ENCODE measurements at places on chromosomes 1 and 21.
A peak's percentile ranks its signal among the peaks of the same experiment; 100 is the strongest.

DNA sequence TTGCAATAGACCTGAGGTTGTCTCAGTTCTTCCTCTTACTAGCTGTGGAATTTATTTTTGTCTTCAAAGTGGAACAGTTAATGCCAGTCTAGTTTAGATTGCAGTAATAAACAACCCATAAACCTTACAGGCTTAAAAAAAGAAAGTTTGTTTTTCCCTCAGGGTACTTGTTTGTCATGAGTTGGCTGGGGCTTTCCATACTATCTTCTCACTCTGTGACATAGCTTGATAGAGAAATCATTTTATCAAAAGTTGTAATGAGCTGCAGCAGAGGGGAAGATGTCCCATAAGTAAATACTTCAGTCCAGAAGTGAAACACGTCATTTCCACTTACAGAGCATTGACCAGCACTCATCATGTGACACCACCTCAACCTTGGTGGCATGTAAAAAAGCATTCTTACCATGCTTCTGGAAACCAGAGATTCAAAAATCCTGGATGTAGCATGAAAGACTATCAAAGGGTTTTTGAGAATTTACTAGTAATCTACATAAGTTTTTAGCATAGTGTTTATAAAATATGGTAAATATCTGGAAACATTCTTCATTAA is 62.8 kb upstream of the COL11A1 start:
- no peak for DNase-seq

- peak; percentile 54 for DNase-seq
Observed at GRCh38 chr1:6260961-6261614, at the start of gene GPR153. GPR153 (minus strand) TSS chr1:6261098; CDS start chr1:6254905, 6,193 bp downstream.

GRCh38 chr21:39173716-39174680 is 9.3 kb downstream of the PSMG1 start:
- no peak for DNase-seq

DNA sequence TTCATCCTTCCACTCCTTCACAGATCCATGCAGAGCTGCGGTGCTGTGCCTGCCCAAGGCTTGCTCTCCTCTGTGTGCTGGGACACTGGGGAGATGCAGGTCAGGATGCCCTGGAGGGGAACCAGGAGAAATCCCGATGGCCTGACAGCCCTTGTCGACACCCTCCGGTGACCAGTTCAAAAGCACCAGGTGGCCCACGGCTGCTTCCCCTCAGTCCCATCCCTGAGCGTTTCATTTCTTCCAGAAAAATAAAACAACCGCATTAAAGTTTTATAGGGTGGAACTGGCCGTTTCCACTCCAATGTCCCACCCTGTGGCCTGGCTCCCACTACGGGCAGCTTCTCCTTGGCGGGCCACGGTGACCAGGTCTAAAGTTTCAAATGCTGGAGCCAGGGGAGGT is 48.3 kb downstream of the SLC66A1 start:
- DNase-seq = no peak

- DNase-seq = no peak
Observed at GRCh38 chr1:206502812-206503211, 4.5 kb upstream of the RASSF5 start.

DNA sequence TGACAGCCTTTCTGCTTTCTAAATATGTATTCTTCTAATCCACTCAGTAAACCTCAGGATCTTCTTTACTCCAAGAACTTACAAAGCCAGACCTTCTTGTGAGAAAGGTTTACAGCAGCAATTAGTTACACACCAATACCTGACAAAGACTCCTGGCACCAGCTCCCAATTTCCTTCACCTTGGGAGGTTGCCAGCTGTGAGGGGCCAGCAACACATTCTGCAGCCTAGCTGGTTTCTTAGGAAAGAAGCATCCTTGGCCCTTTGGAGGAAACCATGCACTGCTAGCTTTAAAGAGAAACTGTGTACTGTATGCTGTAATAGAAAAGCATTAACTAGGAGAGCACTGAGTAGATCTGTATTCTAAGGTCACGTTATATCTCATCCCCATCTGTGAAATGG is 10.8 kb downstream of the FYB2 start:
- no peak for DNase-seq

- no peak for DNase-seq
Observed at GRCh38 chr1:240464099-240464498, 147.9 kb downstream of the GREM2 start.

- DNase-seq = no peak
Observed at GRCh38 chr1:154726896-154727753, 119.1 kb upstream of the ADAR start.

- no peak for DNase-seq
Observed at GRCh38 chr1:34759503-34760357, at the start of gene GJB4. GJB4 (plus strand) TSS chr1:34759740; CDS start chr1:34761255, 1,515 bp downstream.

DNA sequence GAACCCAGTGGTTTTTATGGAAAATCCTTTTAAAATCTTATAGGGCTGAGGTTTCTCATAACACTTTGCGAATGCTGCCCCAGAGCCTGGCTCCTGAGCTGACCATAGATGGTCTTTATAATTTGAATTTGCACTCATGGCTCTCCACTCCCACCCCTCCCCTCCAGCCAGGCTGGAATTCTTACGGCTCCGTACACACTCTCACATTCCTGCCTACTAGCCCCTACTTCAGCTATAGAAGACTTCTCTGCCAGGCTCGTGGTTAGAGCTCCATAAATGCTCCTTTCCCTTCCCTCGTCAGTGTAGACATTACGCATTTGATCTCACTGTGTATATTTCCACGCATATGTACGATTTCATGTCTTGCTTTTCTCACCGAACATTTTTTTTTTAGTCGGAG is 5.4 kb upstream of the HSPG2 start:
- DNase-seq = no peak

GRCh38 chr1:149844101-149844500 is 55.3 kb upstream of the BOLA1 start:
- no peak for DNase-seq

- no peak for DNase-seq
Observed at GRCh38 chr21:45208627-45208951, 79.1 kb downstream of the POFUT2 start.

GRCh38 chr1:70195342-70195741 is 10.0 kb downstream of the LRRC40 start:
- DNase-seq = no peak

- DNase-seq = no peak
Observed at GRCh38 chr1:216888731-216889130, 165.5 kb upstream of the ESRRG start.

DNA sequence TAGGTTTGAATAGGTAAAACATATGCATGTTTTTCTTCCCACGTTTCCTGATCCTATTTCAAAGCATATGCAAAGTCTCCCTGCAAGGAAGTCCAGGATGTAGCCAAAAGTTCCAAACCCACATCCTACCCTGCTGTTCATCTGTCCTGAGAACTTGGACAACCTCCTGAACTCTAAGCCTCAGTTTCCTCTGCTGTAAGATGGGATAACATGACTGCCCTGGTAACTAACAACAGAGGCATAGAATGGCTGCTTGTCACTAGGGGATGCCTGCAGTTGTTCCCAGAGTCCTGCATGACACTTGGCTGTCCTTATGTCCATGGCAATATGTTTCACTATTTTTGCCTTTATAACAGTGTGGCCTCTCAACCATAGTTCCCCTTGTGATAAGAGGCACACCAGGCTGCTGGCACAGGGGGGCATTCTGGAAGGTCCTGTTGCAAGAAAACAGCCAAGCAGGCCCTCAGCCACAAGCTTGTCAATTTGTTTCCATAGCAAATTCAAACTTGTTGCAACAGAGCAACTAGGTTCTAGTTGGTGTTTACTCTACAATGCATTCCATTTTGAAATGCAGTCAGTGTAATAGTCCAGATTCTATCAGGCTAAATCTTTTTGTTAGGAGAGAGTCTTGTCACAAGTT is 1.5 kb upstream of the HDGF start:
- DNase-seq = no peak

DNA sequence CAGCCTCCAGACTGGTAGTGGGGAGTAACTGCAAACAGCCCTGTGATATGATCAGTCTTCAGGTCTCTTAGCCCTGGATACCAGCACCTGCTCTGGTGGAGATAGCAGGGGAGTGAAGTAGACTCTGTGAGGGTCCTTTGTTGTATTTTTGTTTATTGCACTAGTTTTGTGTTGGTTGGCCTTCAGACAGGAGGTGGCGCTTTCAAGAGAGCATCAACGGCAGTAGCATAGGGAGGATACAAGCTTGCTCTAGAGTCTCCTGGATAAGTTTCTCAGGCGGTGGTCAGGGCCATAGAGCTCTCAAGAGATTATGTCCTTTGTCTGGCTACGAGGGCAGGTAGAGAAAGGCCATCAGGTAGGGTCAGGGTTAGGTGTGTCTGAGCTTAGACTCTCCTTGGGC is 116.4 kb downstream of the USH2A start:
- no peak for DNase-seq

- no peak for DNase-seq
Observed at GRCh38 chr1:50417946-50418599, 5.2 kb downstream of the DMRTA2 start.

DNA sequence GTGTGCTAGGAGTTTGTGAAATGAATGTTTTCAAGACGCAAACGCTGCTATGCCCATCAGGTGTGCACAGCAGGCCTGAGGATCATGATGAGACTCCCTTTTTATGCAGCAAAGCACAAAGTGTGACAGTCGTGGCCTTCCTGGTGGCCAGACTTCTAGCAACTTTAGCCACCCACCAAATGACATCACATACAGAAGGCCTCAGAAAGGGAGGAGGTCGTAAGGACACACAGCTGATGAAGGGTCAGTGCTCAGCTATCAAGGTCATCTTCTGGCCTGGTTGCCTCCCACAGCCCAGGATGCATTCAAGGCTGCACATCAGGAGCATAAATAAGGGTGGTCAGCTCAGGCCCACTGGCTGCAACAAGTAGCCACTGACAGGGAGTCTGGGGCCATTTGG is 36.6 kb downstream of the BMP8A start:
- no peak for DNase-seq

- no peak for DNase-seq
Observed at GRCh38 chr21:28975397-28975796, 17.3 kb downstream of the LTN1 start.

DNA sequence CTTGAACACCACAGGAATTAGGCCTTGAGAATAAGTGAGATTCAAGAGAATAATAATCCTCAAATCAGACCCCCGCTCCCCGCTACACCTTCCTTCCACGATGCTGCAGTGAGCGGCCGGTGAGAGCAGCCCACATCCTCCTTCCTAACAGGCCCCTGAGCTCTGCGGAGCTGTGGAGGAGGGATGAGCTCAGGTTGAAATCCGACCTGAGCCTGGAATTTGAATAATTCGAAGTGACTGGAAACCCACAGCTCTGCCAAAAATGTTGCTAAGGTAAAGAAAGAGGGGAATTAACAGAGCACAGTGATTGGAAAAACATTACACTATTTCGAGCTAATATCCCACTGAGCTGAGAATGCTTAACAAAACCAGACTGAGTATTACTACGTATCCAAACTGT is 90.0 kb downstream of the URB2 start:
- no peak for DNase-seq

- no peak for DNase-seq
Observed at GRCh38 chr1:113903501-113904292, 902 bp downstream of the AP4B1 start.

DNA sequence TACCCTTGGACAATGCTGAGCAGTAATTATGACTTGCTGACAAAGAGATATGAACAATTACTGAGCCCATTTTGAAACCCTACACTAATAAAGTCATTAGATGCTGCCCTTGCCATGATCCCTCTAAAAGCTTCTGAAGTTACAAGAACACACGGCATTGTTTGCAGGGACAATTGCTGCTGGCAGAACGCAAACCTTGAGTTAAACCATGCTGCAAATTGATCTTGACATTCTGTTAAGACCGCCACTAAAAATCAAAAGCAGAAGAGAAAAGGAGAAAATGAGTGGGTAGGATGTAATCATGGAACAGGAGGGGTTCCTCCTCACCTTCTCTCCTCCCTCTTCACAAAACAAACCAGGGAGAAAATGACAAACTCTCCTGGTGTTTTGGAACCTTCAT is 136.2 kb upstream of the DMRTA2 start:
- DNase-seq = no peak

DNA sequence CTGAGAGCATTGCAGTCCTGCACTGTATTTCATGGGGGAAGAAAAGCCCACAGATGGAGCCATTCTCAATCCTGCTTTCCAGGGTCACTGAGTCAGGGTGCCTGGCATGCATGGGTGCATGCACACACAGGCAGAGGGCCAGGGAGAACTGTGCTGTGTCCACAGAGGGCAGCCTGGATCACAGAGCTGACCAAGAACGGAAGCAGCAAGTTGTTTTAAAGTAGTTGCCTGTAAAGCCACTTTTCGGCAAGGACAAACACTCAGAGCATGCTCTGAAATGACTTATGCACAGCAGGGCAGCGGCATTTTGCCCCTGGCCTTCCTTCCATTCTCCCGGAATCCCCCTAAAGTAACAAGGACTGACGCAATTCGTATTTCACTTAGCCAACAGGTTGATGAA is 3.6 kb downstream of the ERG start:
- no peak for DNase-seq

GRCh38 chr1:234579967-234580366 is 30.0 kb downstream of the IRF2BP2 start:
- DNase-seq = no peak

DNA sequence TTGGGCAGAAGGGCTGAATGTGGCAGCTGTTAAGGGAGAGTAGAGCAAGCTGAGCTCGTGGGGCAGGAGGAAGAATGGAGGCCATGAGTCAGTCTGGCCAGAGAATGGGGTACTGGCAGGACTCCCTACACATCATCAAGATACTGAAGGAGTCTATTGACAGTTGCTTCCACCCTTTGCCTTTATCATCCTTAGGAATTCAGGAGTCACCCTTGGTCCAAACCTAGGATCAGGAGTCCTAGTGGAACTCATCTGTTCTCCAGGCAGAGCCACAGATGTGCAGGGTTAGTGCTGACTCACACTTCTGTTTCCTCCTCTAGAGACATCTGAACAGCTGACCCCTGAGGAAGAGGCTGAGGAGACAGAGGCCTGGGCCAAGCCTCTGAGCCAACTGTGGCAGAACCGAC is 18.7 kb upstream of the ST3GAL3 start:
- no peak for DNase-seq

DNA sequence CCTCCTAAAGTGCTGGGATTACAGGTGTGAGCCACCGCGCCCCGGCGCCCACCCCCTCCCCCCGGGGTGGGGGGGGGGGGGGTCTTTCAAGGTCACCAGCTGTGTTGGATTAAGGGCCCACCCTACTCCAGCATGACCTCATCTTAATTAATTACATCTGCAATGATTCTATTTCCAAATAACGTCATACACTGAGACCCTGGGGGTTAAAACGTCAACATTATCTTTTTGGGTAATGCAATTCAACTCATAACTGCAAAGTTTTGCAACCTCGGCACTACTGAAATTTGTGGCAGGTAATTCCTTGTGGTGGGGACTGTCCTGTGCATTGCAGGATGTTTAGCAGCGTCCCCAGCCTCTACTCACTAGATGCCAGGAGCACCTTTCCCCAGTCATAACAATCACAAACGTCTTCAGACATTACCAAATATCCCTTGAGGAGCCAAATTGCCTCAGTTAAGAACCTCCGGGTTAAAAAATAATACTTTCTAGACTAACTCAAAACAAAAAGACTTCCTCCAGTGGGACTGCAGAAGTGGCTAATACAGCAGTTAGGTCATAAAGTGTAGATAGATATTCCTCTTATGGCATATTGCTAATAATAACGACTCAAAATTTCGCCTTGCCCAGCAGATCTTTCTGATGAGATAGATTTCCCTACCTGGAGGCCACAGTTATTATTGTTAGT is 233.0 kb upstream of the KAZN start:
- no peak for DNase-seq

- DNase-seq = no peak
Observed at GRCh38 chr1:65209005-65209885, 61.2 kb downstream of the AK4 start.
